ENCODE measurements at places on chromosomes 5 and 9.
A peak's percentile ranks its signal among the peaks of the same experiment; 100 is the strongest.

DNA sequence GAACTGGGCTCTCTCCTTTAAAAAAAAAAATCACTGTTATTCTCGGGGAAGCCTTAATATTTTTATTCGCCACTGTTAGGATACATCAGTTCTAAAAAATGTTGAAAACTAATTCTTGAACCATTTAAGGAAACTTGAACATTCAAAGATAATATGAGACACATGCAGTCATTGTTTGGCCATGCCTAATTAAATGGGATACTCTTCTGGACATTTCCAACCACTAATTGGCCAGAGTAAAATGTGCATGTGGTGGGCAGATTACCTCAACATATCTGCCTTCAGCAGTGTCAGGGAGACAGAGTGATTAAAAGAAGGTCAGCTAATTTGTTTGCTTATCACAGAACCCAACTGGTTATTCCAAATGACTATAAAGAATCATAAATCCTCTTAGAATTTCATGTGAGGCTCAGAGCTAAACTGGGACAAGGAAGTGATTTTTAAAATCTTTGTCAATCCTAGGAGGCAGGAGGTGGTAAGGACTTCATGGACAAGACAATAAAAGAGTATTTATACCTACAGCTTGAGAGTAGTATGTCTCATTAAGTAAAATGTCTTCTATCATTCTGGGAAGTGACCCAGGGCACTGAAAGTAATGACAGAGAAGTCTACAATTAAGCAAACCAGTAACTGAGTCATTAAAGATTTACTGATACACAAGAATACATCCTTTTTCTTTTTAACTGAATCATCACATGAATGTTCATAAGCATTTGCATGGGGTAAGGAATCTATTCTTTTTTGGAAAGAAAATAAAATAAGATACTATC, 242.9 kb upstream of the TRPM3 start:
- no peak for DNase-seq

- no peak for DNase-seq
Observed at GRCh38 chr5:98933445-98934072, 4.8 kb upstream of the CHD1 start.

DNA sequence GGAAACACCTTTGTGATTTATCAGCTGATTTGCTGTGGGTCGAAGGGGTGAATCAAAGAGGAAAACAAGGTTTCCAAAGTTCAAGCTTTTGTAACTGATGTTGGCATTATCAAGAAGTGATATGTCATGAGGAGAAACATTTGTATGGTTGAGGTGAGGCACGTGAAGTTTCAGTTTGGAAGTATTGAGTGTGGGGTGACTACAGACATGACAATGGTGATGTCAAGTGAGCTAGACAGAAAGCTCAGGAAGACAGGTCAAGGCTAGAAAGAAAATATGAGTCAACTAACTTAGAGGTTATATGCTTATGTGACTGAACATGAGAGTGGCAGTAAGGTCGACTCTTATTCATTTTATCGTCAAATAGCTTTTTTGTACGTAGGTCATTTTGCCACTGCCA, 99.1 kb downstream of the RAB3C start:
- no peak for DNase-seq

- DNase-seq = no peak
Observed at GRCh38 chr5:86864051-86864450, 246.3 kb downstream of the COX7C start.

DNA sequence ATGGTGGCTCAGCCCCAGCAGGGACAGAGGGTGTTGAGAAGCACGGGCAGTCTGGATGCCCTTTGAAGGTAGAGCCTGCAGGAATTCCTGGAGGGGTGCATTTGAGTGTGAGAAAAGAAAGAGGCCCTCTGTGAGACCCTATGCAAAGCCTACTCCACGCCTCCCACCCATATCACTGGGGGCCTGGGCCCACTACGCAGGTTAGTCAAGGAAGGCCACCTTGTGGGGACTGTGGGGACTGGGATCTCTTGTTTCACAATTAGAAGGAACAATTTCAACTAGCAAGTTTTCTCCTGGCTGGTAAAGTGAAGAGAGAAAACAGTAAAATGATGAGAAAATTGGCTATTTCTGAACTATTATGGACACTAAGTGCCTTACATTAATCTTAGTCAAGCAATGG, 486.2 kb upstream of the DAP start:
- DNase-seq = no peak

DNA sequence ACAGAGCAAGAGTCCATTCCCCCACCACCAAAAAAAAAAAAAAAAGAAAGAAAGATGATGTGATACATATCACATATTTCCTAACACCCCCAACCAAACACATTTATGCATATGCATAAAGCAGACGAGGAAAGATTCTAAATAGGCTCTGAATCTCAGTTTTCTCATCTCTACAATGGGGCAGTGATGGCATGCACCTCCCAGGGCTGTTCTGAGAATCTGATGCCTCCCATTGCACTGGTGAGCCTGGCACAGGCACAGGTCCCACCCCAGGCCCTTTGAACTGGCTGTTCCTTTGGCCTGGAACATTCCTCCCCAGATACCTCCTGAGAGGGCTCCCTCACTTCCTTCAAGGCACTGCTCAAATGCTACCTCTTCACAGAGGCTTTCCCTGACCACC, 116.5 kb downstream of the C9orf50 start:
- DNase-seq = no peak

- DNase-seq = peak; percentile 56
Observed at GRCh38 chr9:35910613-35911359, 1.5 kb downstream of the SPAAR start.

DNA sequence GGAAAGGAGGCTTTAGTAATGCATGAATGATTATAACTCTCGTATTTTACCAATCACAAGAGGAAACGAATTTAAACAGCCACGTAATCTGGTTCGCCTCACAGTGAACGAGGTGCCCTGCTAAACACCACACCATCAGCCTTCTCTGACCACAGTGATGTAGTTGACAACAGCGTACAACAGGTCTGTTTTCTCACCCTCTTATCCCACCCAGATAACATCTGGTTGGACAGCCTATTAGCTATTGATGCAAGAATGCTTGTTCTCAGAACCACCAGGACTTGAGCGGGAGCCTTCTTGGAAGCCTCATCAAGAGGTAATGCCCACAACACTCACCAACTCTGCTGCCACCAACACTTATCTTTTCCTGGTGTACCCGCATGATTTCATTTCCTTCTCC, 23.3 kb downstream of the SLC1A3 start:
- no peak for DNase-seq

DNA sequence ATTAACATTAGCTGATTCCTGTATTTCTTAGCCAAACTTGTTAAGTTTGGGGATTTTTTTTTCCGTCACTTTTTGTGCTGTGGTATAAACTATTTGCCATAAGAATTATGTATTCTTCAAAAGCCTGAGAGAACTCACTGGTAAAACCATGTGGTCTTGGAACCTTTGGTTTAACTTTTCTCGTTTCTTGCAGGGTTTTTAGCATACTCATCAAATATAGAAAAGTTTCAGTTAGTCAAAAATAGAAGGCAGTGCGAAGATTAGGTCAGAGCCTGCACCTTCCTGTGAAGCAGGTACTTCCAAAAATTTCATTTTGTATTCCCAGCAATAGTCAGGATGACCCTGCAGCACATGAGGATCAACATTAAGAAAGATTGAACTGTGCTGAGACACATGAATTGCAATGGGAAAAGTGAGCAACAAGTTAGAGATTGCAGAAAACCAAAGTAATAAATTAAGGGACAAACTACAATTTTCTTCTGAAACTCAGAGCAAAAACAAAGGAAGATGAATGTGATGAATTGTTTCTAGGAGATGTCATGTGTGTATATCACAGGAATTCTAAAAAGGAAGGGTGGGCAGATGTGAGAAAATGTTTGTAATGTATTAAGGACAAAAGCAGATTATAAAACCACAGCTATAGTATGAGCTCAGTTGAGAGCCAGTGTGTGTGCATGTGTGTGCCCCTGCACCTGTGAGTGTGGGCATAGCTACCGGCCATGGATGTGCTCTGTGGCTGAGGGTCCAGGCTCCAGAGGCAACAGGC, 102.2 kb downstream of the ANGPTL2 start:
- no peak for DNase-seq

DNA sequence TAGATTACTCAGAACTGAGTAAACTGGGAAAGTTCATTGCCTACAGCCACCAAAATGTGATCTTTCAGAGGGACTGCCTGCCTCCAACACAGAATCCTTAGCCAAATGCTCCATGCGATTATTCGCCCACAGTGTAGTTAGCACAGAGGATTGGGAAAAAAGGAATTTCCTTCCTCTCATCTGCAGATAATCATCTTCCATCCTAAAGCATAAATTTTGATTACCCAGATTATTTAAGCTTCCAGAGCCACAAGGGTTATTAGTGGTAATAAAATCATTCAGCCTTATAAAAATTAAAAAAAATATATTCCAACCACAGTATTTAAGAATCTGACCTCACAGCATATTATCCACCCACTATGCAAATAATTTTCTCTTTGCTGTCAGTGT, 285.3 kb upstream of the GRAMD2B start:
- no peak for DNase-seq

GRCh38 chr9:35649431-35650340, 1.0 kb downstream of the SIT1 start:
- no peak for DNase-seq

DNA sequence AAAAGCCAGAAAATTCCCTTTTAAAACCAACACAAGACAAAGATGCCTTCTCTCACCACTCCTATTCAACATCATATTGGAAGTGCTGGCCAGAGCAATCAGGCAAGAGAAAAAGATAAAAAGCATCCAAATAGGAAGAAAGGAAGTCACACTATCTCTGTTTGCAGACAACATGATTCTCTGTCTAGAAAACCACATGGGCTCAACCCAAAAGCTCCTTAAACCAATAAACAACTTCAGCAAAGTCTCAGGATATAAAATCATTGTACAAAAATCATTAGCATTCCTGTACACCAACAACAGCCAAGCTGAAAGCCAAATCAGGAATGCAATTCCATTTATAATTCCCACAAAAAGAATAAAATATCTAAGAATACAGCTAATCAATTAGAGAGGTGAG, 112.0 kb downstream of the ADAMTSL1 start:
- DNase-seq = no peak

GRCh38 chr5:179805529-179806249, 977 bp downstream of the MGAT4B start:
- peak; percentile 58 for DNase-seq

GRCh38 chr5:96492459-96493047, 59.5 kb upstream of the PCSK1 start:
- DNase-seq = no peak

DNA sequence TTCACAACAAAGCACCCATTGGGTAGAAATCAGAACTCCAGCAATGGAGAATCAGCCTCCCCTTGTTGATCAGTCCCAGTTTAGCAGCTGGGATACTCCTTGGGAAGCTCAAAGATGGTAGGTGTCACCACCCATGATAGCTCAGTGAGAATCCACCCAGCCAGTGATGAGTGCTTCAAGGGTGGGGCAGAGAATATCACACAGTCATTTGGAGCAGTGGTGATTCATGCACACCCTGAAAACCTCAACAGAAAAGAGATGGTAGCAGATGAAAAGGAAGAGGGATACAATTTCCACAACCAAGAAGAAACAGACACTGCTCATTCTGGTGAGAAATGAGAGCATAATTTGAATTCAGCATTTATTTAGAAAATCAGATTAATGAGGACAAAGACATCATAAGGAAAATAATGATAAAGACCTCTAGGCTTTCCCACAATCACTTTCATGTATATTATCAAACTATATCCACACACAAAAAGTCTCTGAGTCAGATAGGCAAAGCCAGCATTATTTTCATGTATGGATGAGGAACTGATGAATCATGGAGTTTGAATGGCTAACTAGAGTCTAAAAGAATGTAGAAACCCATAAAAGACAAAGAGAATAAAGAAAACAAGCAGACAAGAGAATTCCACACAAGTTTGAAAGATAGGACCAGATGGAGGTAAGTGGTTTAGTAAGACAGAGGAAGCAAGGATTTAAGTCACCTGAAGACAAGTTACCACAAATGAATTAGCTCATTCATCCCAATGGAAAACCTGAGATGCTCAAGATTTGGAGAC, 82.9 kb downstream of the FEM1C start:
- DNase-seq = peak; percentile 61

GRCh38 chr5:40378396-40379177, 301.1 kb upstream of the PTGER4 start:
- DNase-seq = no peak

- no peak for DNase-seq
Observed at GRCh38 chr5:37249815-37250164, 614 bp upstream of the CPLANE1 start.

DNA sequence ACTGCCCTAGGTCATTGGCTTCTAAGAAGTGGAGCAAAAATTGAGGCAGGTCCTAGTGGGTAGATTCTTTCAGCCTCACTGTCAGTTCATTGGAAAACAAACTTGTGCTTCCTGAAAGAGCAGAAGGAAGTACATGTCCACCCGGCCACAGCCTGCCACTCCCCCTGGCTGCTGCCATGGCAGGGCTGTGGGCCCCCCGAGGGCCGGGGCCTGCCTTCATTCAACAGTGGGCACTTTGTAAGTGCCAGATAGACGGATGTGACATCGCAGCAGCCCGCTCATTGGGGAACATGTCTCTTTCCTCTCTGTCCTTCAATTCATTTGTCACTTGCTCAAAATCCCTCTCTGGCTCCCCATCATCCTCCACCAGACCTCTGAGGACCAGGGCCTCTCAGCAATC, 20.6 kb upstream of the NEURL1B start:
- DNase-seq = no peak

DNA sequence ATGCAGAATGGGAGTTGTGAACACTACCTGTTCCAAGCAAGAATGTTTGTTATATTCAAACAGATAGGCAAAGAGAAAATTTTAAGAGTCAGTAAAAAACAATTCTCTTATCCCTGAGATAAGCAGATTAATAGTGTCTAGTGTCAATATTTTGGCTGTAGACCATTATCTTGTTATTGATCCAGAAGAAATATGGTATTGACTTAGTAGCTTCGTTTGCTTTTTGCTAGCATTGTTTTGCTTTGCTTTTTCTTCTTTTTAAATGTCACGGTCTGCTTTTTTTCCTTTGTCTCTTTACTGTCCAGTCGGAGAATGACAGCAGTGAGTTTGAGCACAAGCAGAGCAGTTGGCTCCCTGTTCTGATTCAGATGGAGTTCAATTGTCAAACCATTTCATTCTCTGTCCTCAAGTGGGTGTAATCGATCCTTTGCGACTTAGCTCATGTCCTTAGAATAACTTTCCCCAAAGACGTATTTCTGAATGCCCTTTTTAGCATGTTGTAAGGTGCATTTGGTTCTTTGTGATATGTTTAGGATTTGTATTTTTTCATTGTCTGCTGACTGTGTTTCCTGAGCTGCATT, 29.3 kb downstream of the FUBP3 start:
- no peak for DNase-seq
